Fibroblast of lung (primary cell): ENCODE measurements at places on chromosomes 2 and 18.

DNA sequence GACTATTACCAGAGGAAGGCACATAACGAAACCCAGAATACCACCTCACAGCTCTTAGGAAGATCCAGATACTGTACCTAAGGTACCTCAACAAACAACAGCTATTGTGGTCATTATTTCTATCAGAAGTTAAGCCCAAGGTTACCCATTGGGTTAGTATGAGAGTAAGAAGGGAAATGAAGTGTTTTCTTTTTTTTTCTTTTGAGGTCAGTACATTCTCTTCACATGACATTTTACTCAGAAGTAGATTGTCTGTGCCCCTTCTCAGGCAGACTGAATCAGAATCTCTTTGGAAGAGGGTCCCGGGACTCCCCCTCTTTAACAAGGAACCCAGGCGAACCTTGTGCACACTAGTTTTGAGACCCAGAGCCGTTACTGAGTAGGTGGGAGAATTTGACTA lies 233.7 kb upstream of the CXCR4 start:
- no peak for DNase-seq

DNA sequence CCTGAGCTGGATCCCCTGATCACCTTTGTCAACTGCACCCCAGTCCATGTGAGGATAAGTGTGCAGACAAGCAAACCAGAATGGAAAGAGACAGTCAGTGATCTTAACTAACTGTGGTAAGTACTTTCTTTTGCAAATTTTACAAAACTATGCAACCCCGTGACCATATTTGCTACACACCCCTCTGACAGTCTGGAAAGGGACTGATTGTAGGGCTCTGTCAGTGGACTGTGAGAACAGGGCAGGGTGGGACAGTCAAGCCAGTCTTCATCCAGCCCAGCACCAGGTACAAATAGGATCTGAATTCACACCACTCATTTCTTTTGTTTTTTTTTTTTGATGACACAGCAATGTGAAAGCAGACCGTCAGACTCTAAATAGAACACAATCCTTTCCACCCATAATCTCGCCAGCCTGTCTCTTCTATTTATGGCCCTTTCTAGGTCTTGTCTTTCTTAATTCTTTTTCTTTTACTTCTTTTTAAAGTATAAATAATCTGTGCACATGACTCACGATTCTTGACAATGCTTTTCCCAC lies 165.6 kb downstream of the ARL6IP6 start:
- DNase-seq: no peak

GRCh38 chr2:39608263-39608575 lies 57.5 kb upstream of the TMEM178A start:
- no peak for DNase-seq

DNA sequence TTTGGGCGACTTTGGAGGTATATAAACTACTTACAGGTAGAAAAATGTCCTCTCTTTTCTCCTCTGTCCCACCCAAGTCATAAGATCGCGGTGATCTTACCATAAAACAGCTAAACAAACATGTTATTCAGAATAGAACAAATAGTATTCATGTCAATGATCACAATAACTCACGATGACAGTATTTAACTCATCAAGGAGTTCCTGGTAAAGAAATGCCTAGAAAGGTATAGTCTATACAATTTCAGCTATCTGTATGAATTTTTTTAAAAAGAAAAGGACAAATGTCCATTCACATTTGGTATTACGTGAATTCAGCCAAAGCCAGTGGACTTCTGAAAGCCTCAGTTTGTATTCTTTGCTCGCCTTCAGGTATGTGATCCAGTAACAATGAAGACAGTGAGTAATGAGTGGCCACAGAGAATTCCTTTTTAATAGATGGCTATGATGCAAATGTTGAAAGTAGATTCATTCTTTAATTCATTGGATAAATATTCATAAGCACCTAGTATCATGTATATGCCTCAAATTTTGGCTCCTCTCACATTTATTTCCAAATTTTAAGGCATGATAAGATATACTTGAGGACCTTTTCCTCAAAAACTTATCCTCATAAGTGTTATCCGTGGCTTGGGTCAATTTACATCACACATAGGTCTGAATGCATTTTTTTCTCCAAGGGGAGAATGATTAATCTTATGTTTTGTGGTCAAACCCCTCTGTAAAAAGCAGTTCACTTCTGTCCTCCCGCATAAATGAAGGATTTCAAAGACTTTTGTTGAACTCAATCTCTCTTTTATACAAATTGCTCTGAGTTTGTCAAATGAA lies 20.3 kb downstream of the ABCB11 start:
- DNase-seq: peak; percentile 76

GRCh38 chr2:61044636-61045035 lies 21.0 kb upstream of the SANBR start:
- DNase-seq: no peak
